ENCODE measurements at places on chromosomes 6 and 20. TPM values are rescaled to one million over a fixed set of nuclear protein-coding genes. Genes with fewer than 3 reads are reported as not detected.

DNA sequence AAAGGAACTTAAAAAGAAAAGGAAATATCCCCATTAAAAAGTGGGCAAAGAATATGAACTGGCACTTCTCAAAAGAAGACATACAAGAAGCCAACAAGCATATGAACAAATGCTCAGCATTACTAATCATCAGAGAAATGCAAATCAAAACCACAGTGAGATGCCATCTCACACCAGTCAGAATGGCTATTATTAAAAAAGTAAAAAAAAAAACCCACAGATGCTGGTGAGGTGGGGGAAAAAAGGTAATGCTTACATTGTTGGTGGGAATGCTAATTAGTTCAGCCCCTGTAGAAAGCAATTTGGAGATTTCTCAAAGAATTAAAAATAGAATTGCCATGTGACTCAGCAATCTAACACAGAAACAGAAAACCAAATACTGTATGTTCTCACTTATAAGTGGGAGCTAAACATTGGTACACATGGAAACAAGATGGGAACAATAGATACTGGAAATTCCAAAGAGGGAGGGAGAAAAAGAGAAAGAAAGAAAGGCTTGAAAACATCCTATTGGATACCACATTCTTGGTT is 437.1 kb downstream of the GRIK2 start:
- H3K4me3 ChIP-seq, result no peak overlapping the region
- H3K36me3 ChIP-seq, result no peaks in the 10 kb centered on the region
- DNase-seq, result no peak

DNA sequence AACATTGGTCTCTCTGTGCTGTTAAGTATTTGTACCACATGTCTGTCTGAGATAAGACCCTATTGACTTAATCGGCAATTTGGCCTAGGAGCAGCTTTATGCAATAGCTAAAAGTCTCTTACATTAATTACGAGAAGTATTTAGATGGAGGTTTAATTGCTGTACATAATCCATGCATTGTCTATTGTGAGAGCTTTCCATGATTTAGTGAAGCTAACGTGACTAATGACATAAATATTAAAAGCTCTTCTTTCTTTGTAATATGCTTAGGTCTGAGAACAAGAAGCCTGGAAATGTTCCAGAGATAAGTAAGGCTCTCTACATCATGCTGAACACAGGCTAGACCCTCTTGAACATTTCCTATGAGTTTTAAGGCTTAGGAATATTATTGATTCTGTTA is 32.7 kb upstream of the FAM83B start:
- no peaks in the 10 kb centered on the region for H3K27me3 ChIP-seq
- no peaks in the 10 kb centered on the region for H3K36me3 ChIP-seq
- no peak overlapping the region for H3K4me3 ChIP-seq
- H3K4me1 ChIP-seq, result no peaks in the 10 kb centered on the region
- no peak overlapping the region for H3K27ac ChIP-seq

GRCh38 chr6:45667300-45667699 is 289.6 kb upstream of the SUPT3H start:
- no peaks in the 10 kb centered on the region for H3K36me3 ChIP-seq
- H3K27ac ChIP-seq, result no peak overlapping the region
- no peak for DNase-seq

The PSORS1C1 gene
- total RNA-seq, result 2.7 TPM
